B cell (primary cell): ENCODE measurements at places on chromosomes 4 and X.

- DNase-seq = no peak
Measured at GRCh38 chr4:19309378-19309777, 942.3 kb upstream of the SLIT2 start.

DNA sequence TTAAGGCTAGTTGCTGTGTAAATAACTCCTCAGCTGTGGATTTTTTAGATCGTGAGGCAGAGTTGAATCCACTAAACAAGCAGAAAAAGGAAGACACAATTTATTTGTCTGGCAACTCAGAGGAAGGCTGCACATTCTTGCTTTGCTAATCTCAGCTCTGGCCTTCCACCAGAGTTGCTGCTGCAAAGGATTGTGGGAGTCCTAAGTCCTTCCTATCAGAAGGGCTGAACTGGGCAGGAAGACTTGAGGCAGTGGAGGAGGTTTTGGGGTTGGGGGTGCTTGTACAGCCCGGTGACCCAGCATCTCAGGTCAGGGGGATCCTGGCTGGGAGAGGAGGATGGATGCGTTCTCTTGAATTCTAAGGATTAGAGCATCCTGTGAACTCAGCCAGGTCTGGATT lies 11.0 kb upstream of the VSIG1 start:
- DNase-seq = no peak

- DNase-seq = no peak
Measured at GRCh38 chr4:5631352-5632065, 76.8 kb downstream of the EVC2 start.

DNA sequence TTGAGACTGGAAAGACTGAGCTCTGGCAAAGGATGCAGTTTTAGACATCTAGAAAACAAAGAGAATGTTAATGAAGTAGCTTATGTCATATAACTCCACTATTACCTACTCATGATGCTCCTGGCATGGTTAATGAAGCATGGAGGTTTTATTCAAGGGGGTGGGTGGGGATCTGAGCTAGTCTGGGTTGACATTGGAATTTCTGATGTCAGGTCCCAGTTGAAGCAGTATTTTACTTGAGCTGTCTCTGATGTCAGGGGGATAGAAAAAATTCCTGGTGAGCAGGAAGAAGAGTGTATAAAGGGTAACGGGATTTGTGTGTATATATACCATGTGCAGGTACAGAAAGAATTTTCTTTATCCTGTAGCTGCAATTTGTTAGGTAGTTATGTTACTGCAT lies 102.0 kb downstream of the ELOVL6 start:
- DNase-seq = no peak

DNA sequence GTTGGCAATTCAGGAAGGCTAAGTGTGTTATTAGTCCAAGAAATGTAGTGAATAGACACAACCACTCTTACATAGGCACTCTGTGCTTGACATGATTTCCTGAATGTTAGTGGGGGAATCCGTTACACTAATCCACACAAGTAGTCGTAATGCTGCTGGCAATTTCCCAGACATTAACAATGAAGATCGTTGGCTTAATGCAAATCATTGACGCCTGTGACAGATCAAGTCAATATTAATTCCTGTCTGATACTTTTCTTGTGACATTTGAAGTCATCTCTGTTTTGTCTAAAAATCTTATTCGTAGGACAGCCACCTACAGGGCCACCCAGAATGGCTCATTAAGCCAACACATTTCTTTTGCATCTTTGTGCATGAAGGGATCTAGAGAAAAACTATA lies 939.1 kb upstream of the FTHL17 start:
- DNase-seq = no peak

DNA sequence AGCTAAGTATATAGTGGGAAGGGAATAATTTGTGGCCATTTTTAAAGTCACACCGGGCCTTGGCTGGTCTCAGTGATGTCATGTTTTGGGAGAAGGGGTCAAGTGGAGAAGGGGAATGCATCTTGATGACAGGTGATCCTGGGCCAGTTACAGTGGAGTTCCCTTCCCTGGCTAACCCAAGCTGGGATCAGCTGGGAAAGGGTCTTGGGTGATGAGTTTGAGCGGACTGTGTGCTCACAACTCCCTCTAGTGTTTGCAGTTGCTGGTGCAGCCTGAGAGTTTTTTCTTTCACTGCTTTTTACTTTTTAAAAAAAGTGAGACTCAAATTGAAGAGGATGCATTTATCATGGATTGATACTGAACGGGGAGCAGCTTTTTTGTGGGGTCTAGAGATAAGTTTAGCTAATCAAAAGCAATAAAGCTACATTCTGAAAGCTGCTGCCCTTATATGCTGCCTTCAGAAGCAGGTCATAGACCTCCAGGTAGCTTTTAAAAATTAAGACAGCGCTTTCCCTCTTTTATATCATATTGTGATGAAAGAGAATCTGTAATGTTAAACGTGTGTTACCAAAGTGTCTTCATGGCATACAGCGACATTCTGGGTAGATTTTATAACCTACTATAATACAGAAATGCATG lies 164.7 kb downstream of the DCLK2 start:
- DNase-seq = peak; percentile 45

DNA sequence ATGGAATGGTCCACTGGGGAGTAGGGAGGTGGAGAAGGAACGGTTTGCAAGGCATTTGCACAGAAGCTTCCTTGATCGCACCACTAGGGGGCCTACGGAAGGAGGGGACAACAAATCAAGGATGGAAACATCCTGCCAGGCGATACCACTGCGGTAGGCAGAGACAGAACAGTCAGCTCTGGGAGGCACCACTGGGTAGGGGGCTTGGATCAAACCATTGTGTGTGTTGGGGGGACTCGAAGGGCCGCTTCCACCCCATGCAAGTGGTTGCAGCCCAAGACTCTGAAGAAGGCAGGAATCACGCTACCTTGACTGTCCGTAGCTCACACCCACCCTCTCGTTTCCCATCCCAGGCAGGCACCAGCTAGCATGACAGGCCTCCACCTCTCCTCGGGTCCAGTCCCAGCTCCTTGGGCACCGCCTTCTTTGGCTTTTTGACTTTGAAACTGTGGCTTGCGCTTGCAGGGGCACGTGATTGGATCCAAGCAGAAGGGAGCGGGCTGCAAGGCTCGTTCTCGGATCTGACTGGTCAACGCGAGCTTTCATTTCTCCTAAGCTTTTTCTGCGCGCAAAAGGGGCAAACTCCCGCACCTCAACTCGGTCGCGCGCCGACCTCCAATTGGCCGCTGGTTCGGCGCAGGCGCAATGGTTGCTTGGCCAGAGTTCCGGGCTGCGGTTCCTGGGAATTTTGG lies 28.4 kb downstream of the GAGE1 start:
- DNase-seq = peak; percentile 4

GRCh38 chrX:102808336-102808735 lies 87.8 kb downstream of the GPRASP3 start:
- no peak for DNase-seq

- DNase-seq = no peak
Measured at GRCh38 chrX:119151051-119151380, 23.4 kb upstream of the KIAA1210 start.

DNA sequence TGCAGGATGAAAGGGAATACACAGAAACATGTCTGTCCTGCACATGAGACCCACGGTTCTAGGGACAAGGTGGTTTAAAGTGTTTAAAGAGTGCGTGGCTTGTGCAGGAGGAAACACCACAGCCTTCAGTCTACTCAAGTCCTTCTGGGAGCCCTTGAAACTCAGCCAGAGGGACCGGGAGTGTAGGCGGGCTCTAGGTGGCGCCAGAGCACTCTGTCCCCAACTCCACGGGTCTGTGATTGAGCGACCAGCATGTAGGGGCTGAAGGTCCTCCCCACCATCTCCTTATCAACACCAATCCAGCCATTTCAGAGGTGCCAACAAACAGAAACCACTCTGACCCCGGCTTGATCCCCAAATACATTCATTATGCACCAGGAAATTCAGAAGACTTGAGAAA lies 82.0 kb upstream of the CLDN34 start:
- peak; percentile 67 for DNase-seq

- DNase-seq = no peak
Measured at GRCh38 chr4:151690876-151691275, 69.9 kb downstream of the GATB start.

- DNase-seq = no peak
Measured at GRCh38 chr4:107312366-107312765, 276.3 kb upstream of the DKK2 start.

DNA sequence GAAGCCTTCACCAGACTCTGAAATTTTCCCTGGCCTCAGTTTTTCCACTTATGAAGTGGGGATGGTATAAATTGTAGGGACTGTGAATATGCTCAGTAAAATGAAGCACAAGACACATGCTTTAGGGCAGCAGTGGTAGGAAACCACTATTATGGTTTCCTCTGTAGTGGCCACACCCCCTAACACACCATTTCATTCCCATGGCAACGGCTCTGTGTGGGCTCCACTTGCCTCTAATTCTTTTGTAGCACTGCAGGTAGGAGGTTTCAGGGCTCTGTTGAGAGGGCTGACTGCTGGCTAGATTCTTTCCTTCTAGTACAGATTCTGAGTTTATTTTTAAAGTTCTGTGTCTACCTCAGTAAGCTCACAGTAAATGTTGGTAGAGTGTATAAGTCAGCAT lies 3.5 kb upstream of the VMA21 start:
- peak; percentile 48 for DNase-seq

- no peak for DNase-seq
Measured at GRCh38 chrX:154448484-154448883, 4.5 kb downstream of the FAM50A start.

DNA sequence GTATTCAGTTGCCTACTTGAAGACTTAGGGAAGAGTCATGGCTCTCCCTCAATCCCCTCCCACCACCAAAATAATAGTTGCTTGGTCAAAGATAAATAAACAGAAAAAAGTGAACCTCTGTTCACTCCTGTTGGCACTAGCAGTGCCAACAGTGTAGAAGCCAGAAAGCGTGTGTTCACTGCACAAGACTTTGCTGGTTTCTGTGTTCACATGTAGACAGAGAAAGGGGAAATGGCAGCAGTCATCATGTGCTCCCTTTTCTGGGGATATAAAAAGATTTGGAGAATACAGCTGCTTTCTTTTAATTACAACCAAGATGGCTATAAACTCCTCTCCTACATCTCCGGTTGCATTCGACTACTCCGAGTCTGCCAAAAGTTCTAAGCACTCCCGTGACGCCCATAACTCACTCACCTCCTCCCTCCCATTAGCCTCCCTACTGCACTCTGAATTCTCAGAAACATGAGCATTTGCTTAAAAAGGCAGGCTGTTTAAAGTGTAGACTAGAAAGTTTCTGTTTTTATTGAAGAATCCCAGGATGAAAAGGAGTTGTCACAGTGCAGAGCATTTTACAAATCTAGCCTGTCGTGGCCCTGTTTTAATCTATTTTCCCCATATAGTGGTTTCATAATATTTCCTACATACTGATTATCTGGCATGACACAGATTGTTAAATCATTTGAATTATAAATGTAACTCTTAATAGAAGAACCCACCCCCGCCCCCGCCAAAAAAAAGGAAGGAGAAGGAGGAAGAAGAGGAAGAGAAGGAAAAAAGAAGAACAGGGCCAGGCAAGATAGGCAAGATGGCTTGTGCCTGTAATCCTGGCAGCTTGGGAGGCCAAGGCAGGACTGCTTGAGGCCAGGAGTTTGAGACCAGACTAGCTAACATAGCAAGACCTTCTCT lies 16.7 kb downstream of the LGI2 start:
- DNase-seq = no peak

- no peak for DNase-seq
Measured at GRCh38 chr4:5955201-5955821, 62.4 kb upstream of the CRMP1 start.

DNA sequence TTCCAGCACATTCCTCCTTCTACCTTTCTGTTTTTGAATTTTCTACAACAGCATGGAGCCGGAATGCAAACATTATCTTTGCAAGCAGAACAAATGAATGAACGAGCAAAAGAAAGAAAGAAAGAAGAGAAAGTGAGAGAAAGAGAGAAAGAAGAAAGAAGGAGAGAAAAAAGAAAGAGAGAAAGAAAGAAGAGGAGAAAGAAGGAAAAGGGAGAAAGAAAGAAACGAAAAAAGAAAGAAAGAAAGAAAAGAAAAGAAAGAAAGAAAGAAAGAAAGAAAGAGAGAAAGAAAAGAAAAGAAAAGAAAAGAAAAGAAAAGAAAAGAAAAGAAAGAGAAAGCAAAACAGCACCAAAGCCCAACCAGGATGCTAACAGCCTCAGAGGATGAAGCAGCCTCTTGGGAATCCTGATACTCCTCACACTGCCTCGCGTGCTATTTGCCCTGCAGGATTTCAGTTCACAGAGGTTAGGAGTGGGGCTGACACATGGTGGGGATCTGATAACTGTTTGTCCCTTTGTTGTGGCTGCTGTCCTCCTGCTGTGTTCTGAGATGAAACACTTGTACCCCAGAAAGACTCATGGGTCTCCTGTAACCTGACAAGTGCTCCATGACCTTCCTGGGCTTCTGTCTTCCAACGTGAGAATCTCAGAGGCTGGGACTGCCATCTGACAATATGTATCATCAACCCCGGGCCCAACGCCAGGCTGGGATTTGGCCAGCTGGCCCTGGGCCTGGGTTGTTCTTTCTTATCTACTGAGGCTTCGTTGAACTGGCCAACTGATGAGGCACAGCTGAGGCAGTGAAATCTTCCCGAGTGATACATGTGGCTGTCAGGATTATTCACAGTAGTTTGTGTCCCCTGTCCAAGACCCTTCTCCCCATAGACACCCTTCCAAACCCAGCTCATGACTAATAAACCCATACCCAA lies 61.0 kb downstream of the SEPSECS start:
- no peak for DNase-seq

DNA sequence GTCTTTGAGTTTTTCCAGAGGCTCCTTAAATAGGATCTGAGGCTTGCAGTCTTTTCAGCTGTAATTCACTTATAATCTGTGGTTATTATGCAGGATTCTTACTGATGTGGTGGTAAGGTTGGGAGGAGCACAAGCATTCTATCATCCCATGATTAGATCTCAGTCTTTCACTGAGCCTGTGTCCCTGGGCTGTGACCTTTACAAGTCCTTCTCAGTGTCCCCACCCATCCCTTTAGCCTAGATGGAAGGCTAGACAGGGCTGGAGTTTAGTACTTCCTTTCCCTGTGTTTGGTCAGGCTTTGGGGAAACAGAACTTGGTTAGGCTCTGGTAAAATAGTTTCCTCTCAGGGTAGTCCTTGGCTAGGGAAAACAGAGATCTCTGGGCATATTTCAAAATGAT lies 17.1 kb upstream of the NKAP start:
- no peak for DNase-seq

DNA sequence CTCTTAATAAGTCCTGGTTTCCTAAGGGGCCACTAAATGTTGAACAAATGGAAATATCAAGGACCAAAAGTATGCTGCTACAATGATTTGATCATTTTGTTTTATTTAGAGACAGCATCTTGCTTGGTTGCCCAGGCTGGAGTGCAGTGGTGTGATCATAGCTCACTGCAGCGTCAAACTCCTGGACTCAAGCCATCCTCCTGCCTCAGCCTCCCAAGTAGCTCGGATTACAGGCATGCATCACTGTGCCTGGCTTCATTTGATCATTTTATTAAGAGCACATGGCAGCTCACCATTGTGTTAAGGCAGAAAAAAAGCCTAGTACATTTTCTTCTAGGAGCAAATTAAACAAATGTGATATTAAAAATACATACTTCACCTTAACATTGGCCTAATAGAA lies 52.7 kb downstream of the DCLK2 start:
- DNase-seq = no peak

DNA sequence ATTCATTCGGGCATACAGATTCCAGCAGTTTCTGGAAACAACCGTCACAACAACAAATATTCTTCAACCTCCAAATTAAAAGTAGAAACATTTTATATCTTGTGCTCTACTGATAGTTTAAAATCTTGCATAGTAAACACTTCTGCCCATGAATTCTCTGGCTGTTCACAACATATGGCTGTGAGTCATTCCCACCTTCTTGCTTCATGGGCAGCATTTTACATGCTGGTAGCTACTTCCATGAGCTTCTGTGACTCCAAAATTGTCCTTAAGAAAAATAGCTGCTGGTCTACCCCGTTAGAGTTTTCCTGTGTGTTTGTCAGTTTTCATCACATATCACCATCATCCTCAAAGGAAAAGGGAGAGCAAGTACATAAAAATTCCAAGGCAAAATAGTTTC lies 22.7 kb downstream of the PNPLA4 start:
- DNase-seq = no peak
